ENCODE measurements at places on chromosomes 6 and 20.

DNA sequence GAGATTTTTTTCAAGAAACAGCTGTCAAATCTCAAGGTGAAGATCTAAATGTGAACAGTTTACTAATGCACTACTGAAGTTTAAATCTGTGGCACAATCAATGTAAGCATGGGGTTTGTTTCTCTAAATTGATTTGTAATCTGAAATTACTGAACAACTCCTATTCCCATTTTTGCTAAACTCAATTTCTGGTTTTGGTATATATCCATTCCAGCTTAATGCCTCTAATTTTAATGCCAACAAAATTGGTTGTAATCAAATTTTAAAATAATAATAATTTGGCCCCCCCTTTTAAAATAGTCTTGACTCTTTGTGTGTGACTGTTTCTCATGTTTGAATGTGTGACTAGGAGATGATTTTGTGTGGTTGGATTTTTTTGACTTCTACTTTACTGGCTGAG is 4.0 kb downstream of the PNRC1 start:
- DNase-seq = no peak

GRCh38 chr20:51713213-51713598 is 55.0 kb downstream of the ATP9A start:
- no peak for DNase-seq

DNA sequence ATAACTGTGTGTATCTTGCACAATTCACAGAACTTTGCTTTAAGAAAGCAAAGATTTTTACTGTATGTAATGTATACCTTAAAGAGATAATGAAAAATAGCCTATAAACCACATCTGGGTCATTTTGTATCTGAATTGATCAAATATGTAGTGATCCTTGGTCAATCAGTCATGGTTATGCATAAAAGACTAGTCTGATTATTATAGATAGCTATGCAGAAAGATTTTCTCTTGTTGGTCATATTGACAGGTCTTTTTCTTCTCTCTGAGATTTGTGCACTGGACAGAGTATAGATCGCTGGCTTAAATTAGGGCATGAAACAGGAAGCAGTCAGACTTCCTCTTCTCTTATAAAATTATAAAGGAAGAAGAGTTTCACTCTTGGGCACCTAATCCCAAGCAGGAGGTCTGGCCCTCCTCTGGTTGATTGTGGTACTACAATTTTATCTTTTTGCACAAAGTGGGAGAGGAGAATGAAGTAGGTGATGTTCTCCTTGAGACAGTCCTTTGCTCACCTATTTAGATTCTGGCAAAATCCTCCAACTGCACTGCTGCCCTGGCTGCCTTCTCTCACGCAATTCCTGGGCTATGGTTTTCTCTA is 380.9 kb upstream of the RGS17 start:
- DNase-seq = no peak

- no peak for DNase-seq
Measured at GRCh38 chr6:144181639-144182038, 31.3 kb downstream of the STX11 start.

DNA sequence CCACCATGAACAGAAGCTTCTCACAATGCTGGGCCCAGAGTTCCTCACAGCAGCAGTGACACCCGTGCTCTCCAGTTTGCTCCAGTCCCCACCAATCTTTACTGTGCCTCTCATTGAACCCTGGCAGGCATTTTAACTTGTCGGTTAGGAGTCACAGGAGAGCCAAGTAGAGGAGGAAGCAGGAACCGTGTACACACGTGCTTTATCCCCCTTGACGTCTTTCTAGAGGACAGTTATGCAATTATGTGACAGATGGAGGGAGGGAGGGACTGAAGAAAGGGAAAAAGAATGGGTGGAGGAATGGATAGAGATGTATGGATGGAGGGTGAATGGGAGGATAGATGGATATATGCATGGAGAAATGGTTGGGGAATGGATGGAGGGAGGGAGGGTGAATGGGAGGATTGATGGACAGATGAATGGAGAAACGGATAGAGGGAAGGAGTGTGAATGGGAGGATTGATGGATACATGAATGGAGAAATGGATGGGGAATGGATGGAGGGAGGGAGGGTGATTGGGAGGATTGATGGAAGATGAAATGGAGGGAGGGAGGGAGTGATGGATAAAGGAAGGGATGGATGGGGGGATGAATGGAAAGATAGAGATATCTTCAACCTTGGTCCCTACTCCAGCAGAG is 26.0 kb downstream of the RBM38 start:
- no peak for DNase-seq

GRCh38 chr6:125797886-125798444 is 7.2 kb downstream of the NCOA7 start:
- DNase-seq = no peak

DNA sequence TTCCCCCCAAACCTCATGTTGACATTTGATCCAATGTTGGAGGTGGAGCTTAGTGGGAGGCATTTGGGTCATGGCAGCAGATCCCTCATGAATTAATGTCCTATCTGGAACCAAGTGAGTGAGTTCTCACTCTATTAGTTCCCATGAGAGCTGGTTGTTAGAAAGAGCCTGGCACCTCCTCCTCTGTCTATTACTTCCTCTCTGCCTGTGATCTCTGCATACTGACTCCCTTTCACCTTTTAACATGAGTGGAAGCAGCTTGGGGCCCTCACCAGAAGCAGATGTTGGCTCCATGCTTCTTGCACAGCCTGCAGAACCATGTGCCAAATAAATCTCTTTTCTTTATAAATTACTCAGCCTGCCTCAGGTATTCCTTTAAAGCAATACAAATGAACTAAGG is 127.3 kb upstream of the RALGAPA2 start:
- no peak for DNase-seq

GRCh38 chr6:143059663-143060353 is 881 bp upstream of the AIG1 start:
- no peak for DNase-seq

DNA sequence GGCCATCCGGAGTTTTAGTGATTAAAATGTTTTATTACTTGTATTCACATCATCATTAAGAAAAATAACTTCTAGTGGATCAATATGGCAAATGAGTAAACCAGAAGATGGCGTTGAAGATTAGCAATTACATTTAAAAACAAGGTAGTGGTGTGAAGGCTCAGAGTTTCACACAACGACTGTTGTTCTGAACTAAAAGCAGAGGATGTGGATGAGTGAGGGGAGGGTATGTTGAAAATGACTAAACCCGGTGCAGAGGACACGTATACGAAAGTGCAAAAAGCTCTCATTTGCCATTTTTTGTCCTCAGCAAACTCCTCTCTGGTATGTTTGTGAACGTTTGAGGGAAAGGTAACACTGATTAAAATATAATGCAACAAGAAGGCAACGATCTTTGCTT is 1.9 kb upstream of the IRF4 start:
- DNase-seq = no peak

DNA sequence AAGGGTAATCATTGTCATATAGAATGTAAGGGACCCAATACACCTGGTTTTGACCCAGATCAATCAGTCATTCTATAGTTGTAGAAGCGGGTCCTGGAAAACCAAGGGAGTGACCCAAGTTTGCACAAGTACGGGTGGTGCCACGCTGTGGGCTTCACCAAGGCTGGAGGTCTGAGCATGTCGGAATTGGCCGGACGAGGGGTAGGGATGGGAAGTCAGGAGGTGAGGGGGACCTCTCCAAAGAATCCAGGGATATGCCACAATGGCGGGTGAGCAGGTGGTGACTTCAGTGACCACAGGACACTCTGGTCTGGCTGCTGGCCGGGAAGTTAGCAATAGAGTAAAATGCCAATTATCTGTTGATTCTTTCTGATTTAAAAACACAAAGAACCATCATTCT is 186.6 kb upstream of the FOXQ1 start:
- no peak for DNase-seq

GRCh38 chr6:10210052-10210451 is 204.8 kb downstream of the TFAP2A start:
- no peak for DNase-seq

DNA sequence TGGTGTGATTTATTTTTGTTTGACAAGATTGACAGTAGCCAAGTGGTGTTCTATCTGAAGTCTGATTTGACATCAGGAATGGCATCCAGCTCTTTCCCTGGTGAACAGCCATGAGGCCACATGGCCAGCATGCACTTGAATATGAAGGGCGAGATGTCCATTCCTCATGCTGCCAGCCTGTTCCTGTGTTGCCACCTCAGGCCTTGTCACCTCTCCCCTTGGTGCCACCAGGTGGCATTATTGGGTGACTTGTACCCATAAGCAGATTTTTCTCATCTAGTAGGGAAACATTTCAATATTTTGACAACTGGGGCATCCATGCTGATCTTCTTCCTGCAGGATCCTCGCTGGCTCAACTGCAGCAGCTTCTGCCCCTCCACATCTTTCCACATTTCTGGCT is 199.1 kb downstream of the ERMARD start:
- no peak for DNase-seq

All from activated CD8-positive, alpha-beta memory T cell treated with anti-CD3 and anti-CD28 coated beads for 1 hour (primary cell).